AG10803 (cell line): ENCODE measurements at places on chromosomes 7 and 10.

GRCh38 chr7:77727936-77728701 lies 31.9 kb downstream of the RSBN1L start:
- peak; percentile 35 for DNase-seq

DNA sequence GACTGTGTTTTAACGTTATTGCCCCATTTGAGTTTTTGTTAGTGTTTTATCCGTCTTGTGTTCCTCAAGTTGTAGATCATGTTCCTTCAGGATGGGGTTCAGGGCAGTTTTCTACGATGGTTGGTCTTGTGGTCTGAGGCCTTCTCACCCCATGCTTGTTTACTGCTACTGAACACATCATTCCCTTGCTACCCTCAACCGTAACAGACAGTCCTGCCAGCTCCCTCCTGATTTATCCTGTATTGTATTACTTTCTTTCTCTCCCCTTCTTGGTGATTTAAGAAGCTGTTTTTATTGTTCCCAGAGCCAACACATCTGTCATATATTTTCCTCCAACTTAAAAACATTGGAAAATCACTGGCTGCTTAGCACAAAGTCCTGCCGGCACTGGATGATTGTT lies 719.8 kb downstream of the INHBA start:
- no peak for DNase-seq

- DNase-seq, result no peak
These were observed 41.7 kb upstream of the UBE3C start for GRCh38 chr7:157097056-157097329.

- no peak for DNase-seq
These were observed 198.3 kb downstream of the GRID1 start for GRCh38 chr10:86168256-86168655.

DNA sequence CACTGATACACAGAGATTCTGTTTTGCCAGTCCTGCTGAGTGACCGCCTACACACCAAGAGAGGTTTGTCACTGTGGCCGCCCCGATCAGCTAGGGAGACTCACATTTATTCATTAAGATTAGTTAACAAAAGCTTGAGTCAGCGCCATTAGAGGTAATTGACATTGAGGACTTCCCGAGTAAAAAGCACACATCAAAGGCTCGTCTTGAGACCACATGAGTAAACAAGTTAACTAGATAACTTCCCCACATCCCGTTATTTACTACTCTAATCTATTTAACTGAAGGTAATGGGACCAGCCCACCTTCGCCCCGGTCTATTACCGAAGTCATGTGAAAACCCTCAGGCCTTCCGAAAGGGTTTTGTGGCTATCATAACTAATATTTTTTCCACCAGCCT lies 23.0 kb downstream of the SRRM3 start:
- DNase-seq, result no peak

DNA sequence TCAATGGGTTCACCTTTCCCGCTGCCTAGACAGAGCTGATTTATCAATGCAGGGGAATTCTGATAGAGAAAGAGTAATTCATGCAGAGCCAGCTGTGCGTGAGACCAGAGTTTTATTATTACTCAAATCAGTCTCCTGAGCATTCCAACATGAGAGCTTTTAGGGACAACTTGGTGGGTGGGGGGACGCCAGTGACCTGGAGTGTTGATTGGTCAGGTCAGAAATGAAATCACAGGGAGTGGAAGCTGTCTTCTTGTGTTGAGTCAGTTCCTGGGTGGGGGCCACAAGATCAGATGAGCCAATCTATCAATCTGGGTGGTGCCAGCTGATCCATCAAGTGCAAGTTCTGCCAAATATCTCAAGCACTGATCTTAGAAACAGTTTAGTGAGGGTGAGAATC lies 99.0 kb upstream of the CAV2 start:
- no peak for DNase-seq

DNA sequence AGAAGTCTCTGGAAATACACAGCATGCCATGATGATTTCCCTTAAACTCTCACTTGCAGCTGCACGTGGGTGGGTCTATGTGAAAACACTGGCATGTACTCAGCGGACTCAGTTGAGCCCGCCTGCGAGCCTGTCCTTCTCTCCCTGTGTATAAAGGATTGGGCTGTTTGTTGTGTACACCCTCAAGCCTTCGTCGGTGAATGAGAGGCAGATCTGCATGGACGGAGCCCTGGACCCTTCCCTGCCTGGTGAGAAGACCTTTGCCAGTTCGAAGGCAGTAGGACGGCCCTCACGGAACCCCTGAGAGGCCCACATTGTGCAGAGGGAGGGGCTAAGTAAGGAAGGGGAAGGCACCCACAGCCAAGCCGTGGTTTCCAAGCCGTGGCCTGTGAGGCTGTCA lies 121.2 kb downstream of the WDFY4 start:
- DNase-seq, result no peak

- DNase-seq, result no peak
These were observed 130.0 kb downstream of the ICA1 start for GRCh38 chr7:8131694-8132605.

DNA sequence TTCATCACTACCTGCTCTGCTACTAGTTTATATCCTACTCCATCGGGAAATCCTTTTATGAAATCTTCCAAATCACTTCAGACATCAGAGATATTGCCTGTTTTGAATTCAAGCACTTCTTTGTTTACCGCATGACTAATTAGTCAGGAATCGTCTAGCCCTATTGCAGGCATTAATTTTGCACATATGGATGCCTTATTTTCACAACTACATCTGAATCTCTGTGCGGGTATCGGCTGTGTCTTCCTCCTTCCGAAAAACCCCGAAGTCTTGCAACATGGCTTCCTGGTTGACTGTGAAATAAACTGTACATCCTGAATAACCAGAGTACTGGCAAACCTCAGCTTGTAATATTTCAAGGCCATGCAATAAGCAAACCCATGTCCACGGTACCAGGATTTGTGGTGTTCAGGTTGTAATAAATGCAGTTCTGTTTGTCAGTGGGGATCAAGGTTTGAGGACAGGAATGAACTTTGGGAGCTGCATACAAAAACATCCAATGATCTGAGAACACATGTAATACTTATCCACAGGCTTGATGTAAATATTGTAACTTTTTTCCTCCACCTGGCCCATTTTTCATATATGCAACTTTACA lies 642.1 kb downstream of the PARD3 start:
- peak; percentile 80 for DNase-seq

GRCh38 chr10:31728698-31729224 lies 199.9 kb downstream of the ARHGAP12 start:
- DNase-seq, result no peak

DNA sequence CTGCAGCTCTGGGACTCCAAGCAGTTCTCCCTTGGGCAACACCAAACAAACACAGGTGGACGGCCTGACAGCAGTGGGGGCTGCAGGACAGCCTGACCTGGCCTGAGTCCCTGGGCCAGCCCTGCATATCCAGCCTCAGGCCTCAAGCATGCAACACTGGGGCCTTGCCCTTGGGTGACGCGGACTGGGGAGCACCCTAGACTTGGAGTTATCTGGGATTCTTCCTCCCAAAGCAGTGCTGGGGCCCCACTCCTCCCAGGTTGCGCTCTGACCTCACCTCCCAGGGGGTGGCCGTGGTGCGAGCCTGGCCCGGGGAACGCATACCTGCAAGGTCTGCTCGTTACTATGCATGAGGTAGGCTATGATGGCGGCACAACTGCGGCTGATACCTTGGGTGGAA lies 6.2 kb upstream of the TMEM120A start:
- no peak for DNase-seq

GRCh38 chr7:107390916-107391315 lies 78.9 kb upstream of the GPR22 start:
- DNase-seq, result no peak

DNA sequence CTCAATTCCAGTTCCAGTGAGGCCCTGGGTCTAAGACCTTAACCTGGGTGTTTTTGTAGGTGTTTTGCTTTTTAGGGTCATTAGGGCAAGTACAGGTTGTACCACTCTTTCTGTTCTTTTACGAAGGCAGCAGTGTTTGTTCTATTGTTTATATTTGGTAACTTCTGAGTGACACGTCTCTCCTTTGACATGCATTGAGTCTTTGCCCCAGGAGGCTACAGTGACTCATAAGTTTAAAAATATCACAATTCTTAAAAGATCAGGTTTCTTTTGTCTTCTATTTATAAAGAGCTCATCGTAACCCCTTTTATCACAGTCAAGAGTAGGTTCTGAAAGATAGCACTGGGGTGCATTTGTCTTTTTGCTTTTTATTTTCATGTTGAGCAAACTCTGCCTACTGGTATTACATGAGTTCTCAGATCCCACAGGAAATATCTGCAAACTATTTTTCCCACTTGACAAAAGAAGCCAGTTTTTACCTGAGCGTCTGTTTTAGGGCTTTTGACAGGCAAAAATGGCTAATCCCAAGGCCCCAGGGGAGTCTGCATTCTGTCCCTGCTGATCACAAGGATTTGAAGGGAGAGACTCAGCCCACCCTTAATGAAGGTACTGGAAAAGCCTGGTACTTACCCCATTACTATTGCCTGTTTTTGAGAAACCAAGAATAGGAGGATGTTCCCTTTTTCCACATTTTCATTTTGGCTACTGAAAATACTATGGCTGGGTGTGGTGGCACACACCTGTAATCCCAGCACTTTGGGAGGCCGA lies 7.9 kb downstream of the NUDT13 start:
- no peak for DNase-seq

GRCh38 chr7:46356371-46356770 lies 435.3 kb upstream of the IGFBP3 start:
- DNase-seq, result no peak

DNA sequence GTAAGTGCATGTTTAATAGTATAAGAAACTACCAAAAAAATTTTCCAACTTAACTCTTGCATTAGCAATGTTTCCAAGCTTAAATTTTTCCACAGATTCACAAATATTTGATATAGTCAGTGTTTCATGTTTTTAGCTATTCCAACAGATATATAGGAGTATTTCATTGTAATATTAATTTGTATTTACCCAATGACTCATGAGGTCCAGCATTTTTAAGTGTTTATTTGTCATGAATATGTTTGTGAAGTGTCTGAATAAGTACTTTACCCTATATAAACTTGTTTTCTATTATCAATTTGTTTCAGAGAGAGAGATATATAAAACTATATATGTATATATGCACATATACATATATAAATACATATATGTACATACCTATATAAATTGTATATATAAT lies 71.0 kb downstream of the SEMA3D start:
- no peak for DNase-seq

GRCh38 chr10:51878695-51879094 lies 179.3 kb upstream of the CSTF2T start:
- no peak for DNase-seq

DNA sequence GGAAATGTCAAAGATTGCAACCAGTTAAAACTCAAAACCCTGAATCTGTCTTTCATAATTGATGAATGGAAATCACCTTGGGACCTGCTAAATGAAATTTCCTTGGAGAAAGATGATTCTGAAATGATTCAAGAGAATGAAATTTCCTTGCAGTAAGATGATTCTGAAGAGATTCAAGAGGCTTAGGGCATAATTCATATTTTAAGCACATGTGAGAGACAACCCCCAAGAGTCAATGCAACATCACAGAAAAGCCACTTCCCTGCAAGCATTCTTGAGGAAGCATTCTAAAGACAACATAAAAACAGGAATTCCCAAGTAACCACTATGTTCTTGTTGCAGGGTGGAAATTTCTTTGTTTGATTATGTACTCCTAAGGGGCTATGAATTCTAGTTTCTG lies 113.7 kb downstream of the RELN start:
- DNase-seq, result no peak

DNA sequence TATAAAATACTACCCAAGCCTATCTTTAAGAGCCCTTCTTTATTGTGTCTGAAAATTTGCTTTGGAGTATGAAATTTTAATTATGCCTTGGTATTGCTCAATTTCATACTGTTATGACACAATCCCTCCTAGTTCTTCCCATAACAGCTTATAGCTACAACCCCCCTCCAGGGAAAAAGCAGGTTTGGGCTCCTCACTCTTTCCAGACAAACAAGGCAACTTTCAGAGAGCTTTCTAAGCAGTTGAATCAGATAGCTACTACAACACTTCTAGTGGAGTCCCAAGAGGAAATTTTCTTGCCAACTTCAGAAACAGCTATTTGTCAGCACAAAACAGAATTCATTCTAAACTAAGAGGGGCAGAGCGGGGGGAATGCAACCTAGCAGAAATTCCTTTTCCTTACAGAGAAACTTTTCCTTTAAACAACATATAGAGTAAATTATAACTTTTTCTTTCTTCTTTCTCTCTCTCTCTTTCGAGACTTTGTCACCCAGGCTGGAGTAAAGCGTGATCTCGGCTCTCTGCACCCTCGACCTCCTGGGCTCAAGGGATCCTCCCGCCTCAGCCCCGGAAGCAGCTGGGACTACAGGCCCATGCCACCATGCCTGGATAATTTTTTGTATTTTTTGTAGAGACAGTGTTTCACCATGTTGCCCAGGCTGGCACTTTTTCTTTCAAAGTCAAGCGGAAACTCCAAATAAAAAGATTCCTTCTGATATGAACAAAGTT lies 26.0 kb upstream of the JMJD1C start:
- DNase-seq, result peak; percentile 88

DNA sequence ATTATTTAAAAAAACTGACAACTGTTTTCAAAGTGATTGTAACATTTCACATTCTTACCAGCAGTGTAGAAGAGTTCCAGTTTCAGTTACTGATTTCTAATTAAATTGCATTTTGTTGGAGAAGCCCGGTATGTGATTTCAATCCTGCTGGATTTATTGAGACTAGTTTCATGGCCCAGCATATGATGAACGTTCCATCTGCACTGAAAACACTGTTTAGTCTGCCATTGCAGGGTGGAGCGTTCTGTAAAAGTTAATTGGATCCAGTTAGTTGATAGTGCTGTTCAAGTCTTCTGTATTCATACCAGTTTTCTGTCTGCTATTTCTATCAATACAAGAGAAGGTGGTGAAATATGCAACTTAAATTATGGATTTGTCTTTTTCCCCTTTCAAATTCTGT lies 37.3 kb upstream of the CCNY start:
- DNase-seq, result no peak

DNA sequence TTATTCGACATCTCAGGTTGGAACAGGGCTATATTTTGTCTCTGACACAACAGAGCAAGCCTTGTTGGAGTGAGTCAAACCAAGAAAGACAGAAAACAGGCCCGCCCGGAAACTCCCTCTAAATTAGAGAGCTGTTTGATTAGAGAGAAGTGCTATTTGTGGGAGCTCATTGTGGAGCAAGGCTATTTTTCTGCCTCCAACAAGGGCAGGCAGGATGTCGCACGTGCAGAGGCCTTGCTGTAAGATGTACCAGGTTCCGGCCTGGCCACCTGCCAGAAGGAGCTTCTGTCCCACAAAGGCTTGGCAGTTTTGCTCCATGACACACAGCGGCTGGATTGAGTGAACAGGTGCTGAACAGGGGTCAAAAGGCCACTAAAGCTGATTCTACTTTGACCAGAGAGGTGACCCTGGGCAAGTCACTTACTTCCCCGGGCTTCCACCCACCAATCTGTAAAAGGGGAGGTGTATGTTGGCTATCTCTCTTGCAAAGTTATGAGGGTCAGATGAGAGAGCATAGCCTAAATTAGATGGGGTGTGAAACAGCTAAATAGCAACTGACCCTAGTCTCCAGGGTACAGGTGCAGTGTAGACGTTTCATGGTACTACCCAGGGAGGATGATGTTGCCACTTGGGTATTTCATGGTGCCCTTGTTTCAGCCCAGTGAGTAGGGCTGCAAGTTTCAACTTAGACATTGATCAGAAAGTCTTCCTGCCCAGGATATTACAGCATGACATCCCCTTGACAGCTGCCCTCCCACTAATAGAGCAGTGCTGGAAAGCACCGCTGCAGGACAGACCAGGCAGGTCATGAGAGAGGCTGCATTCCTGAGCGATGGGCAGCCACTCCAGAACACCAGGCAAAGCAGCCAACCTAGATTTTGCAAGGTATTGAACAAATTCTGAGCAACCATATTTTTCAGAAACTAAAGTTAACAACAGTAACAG lies 62.0 kb downstream of the VSTM4 start:
- DNase-seq, result no peak

GRCh38 chr10:33302208-33302829 lies 32.1 kb downstream of the NRP1 start:
- no peak for DNase-seq
